ENCODE measurements at places on chromosomes 5 and 9.

DNA sequence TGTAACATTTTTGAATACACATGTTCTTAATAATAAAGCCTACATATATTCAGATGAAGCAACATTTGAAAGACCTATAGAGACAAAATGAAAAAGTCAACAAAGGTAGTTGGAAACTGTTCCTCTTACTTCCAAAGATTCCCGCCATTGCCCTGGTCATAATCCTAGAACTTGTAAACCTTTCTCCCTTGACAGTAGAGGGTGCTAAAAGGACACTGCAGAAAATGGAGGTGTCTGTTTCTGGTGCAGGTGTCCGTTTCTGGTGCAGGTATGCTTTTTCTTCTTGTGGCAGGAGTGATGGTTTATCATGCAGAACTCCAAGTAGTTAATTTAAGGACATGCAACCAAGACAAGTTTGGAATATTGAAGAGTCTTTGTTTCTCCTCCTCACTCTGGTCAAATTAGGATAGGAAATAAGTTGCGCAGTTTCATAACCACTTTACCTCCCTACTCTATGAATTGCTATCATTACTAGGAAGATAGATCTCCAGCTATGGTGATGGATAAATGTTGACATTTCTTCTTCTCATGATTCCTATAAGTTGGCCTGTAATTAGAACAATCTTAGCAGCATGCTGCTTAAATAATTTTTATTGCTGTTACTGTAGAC is 56.0 kb upstream of the FAM174A start:
- DNase-seq = no peak

- no peak for DNase-seq
Measured at GRCh38 chr5:17436761-17437221, 61.2 kb upstream of the TAF11L2 start.

- no peak for DNase-seq
Measured at GRCh38 chr9:91882627-91883026, 67.4 kb downstream of the ROR2 start.

GRCh38 chr9:88808019-88808656 is 183.1 kb upstream of the S1PR3 start:
- DNase-seq = no peak

Data from activated T-helper 9 cell treated with anti-CD3 and anti-CD28 coated beads, Interleukin-2, amount 50 U/mL, for 16 hours (primary cell).